GDM1 (cell line): ENCODE measurements at places on chromosomes 13 and 19.

- DNase-seq: no peak
Observed at GRCh38 chr13:78339927-78340326, 263.4 kb downstream of the POU4F1 start.

GRCh38 chr13:107873926-107874325 lies 341.4 kb downstream of the LIG4 start:
- no peak for DNase-seq

GRCh38 chr13:105979131-105980011 lies 556.1 kb downstream of the EFNB2 start:
- no peak for DNase-seq

DNA sequence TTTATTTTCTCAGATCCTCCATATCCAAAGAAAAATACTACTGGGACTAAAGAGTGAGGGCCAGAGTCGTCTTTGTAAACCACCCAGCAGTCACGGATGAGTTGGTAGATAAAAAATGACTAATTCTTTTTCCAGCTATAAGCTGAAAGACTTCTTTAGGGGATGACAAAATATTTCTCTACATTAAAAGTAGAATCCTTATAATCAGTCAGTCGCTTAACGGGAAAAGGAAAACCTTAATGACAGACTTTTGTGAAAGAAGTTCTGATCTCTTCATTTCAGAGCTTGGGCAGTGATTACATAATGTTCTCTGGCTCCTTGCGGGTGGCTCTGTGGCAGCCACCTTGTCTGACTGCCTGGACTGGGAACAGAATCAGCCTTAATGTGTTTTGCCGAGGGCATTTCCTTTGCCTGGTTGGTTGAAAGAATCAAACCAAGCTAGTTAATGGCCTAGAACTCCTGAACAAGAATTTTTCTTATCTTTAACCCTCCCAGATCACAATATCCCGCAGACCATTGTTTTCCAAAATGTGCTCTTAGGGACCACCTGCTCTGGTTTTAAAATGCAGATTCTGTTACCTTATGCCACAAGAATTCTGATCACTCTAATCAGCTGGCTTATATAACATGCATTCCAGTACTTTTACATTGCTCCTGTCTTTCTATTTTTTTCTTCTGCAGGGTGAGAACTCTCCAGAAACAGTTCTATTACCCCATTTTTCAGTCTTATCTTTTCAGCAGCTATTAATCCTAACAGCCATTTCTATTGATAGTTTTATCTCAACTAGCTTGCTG lies 2.5 kb downstream of the ITM2B start:
- no peak for DNase-seq

DNA sequence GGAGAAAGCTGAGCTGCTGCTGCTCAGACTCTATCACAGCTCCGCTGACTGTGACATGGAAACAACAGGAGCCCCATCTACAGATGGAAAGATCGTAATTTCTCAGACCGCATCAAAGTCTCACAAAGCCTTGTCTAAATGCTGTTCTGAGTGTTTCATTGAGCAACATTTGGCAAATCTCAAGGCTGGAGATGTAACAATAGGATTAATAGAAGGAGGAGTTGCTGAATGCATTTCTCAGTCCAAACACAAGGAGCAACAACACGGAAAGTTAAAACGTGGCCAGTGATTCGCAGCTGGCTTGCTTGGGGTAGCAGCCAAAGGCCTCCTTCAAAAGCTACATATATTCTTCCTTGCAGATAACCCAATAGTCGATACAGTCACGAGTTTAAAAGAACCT lies 55.7 kb downstream of the MRPL57 start:
- no peak for DNase-seq

DNA sequence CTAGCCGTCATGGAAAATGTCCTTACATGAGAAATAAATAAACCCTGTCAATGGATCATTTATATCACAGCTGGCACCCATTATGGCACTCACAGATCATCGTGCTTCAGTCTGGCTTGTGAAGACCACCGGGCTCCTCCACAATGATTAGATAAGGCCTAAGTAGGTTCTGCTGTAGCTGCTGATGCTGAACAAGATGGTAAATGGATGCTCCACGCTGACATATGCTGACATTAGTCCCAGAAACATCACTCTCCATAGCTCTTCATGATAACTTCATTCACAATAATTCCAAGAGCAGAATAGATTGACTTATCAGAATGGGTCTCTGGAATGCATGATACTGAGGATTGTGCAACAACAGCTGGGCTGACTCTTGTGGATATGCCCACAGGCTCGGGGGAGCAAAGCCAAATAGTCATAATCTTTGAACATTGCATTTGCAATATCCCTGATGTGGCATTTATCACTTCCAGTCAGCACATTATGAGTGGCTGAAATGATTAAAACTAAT lies 63.8 kb upstream of the RXFP2 start:
- no peak for DNase-seq

- no peak for DNase-seq
Observed at GRCh38 chr13:67518785-67519184, 288.6 kb upstream of the PCDH9 start.

DNA sequence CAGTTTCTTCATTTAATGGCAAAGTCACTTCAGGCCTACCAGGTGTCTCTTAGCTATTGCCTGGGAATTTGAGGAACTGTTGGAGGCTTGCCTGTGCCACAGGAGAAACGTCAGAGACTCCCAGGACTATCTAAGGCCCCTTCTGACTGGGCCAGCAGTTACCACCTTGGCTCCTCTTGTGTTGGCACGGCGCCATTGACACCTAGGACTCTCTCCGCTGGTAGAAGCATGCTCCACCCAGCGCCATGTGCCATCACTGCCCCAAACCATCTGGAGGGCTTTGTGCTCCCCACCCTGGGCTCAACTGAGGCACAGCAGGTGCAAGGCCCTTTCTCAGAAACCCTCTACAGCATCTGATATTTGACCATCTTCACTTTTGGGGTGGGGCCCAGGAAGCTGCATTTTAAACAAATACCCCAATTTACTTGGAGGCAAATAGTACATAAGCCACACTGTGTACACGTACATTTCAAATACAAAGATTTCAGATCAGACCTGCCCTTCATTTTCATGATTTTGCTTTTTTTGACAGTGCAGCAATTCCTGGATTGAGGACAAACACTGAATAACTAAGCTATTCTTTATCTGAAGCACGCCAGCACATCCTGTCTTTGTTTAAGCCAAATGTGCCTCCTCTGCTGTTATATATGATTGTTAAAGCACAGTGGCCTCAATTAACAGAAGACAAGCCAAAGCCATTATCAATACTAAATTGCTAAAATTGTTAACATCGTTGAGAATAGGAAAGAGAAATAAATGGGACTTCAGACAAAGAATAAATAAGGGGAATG lies 59.9 kb upstream of the TPP2 start:
- no peak for DNase-seq

DNA sequence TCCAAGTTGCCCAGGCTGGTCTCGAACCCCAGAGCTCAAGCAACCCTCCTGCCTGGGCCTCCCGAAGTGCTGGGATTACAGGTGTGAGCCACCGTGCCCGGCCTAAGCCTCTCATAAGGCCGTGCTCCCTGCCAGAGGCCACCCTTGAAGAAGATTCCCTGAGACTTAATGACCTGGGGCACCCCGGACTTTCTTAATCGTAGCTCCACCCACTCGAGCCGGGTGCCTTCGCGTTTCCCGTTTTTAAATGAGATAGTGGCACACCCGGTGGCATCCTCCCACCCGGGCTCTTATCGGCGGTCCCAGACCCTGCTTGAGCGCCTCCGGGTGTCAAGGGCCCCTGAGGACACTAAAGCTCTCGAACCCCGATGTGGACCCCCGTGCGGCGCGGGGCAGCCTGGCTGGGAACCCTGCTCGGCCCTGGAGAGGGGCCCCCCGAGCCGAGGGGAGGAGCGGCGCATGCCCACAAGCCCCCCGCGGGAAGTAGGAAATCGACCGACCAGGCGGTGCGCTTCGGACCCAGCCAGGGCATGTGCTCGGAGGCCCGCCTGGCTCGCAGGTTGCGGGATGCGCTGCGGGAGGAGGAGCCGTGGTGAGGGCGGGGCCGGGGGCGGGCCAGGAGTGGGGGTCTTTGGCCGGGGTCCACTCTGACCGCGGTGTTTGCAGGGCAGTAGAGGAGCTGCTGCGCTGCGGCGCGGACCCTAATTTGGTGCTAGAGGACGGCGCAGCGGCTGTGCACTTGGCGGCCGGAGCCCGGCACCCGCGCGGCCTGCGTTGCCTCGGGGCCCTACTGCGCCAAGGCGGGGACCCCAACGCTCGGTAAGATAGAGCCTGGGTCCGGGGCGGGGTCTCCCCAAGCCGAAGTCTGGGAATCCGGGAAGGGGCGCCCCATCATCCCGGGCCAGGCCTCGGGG lies at the start of gene ANKLE1:
TSS of gene ANKLE1 (plus strand) at position 511 of the 914 bp plus-strand sequence. CDS start at position 531, 20 bp downstream.
- no peak for DNase-seq

DNA sequence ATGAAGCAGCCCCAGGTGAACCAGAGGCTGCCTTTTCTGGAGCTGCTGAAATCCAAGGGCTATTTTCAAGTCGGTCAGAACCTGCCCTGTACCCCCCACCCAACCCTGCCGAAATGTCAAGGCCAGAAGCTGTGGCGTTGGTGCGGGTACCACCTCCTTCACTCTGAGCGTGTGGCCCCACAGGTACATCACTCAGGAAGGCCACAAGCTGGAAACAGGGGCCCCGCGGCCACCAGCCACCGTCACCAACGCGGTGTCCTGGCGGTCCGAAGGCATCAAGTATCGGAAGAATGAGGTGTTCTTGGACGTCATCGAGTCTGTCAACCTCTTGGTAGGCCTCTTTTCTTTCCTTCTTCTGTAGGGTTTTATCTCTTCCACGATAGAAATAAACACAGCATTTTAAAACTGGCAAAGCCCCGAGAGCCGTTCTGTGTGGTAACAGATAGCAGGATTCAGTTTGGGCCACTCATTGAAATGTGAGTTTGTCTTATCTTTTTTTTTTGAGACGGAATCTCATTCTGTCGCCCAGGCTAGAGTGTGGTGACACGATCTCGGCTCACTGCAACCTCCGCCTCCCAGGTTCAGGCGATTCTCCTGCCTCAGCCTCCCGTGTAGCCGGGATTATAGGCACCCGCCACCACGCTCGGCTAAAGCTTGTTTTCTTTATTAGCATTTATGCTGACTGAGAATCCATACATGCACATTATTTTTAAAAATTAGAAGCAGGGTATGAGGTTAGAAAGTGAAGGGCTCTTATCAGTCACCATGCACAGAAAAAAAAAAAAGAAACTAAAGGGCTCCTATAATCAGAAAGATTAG lies 11.3 kb downstream of the AP1M1 start:
- DNase-seq: no peak

- DNase-seq: no peak
Observed at GRCh38 chr19:35555301-35556005, 8.0 kb downstream of the ATP4A start.

GRCh38 chr13:45949161-45949560 lies 97.6 kb upstream of the SIAH3 start:
- DNase-seq: no peak

DNA sequence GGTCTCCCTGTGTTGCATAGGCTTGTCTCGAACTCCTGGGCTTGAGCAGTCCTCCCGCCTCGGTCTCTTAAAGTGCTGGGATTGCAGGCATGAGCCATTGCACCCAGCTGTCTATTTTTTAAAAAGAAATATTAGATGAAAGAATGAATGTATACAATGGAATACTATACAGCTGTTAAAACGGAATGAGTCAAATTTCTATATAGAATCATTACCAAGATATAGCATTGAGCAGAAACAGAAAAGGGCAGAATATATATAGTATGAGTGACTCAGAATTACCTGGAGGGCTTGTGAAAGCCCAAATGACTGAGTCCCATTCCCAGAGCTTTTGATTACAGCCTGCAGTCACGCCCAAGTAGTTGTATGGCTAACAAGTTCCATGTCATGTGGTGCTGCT lies 4.4 kb downstream of the DACT3 start:
- DNase-seq: no peak

DNA sequence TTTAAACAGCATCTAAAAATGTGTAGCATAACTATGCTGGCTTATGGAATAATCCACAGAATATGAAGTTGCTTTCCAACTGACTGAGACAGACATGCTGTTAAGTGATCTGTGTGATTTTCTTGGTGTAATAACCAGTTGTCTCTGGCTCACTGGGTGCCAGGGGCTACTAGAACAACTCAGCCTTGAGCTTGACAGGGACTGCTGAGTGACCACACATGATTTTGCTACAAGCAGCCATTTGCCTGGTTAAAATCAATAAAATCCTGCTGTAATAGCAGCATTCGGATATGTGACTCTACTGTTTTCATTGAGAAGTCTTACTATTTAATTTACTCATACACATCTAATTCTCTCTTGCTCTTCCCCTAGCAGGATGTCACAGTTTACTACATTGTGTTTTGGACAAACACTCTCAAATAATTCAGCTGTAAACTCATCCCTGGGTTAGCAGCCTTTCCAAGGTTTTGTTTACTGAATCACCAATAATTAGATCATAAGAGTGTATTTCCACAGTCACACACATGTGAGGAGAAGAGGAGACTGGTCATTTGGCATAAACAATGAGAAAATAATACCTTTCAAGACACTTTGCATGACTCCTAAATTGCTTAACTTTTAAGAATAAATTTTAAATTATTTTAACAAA lies 426.2 kb downstream of the PCDH9 start:
- no peak for DNase-seq

GRCh38 chr13:107291875-107292274 lies 723.9 kb upstream of the ARGLU1 start:
- DNase-seq: no peak

GRCh38 chr19:38401148-38401547 lies 1.7 kb upstream of the FAM98C start:
- DNase-seq: no peak

- DNase-seq: peak; percentile 66
Observed at GRCh38 chr19:49157445-49158224, at the start of gene TRPM4. TSS of gene TRPM4 (plus strand) at chr19:49157792. CDS start at chr19:49157867, 75 bp downstream.

GRCh38 chr13:20416223-20416745 lies 109.4 kb downstream of the CRYL1 start:
- no peak for DNase-seq

DNA sequence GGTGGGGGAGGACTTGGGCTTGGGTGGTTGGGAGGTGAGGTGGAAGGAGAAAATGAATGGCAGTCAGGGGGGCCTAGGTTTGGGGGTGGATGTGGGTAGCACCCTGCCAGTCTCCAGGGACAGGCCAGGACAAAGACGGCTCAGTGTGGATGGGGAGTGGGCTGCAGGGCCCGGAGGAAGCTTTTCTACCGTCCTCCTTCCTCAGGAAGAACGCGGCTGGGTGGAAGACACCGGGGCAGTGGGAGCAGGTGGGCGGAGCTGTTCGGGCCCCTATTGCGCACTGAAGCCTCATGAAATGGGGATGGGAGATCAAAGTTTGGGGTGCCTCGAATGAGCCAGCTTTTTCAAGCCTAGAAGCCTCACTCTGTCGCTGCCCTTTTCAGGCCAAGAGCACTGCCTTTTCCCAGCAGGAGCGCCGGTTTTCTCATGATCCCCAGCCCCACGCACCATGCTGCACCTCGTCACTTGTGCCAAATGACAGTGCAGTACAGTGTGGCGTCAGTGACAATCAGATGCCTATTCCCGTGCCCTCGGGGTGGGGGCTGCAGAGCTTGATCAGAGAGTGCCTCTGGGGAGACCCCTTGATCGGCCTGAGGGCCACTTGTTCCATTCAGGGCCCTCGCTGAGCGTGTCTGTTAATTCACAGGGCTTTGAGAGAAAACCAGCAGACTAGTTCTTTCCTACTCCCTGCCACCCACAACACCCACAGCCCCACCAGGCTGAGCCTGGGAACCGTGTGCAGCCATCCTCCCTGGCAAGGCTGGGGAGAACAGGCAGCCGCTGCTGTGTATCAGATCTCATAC lies 1.5 kb downstream of the CALM3 start:
- DNase-seq: no peak
